ENCODE measurements at places on chromosomes 6 and 20.

DNA sequence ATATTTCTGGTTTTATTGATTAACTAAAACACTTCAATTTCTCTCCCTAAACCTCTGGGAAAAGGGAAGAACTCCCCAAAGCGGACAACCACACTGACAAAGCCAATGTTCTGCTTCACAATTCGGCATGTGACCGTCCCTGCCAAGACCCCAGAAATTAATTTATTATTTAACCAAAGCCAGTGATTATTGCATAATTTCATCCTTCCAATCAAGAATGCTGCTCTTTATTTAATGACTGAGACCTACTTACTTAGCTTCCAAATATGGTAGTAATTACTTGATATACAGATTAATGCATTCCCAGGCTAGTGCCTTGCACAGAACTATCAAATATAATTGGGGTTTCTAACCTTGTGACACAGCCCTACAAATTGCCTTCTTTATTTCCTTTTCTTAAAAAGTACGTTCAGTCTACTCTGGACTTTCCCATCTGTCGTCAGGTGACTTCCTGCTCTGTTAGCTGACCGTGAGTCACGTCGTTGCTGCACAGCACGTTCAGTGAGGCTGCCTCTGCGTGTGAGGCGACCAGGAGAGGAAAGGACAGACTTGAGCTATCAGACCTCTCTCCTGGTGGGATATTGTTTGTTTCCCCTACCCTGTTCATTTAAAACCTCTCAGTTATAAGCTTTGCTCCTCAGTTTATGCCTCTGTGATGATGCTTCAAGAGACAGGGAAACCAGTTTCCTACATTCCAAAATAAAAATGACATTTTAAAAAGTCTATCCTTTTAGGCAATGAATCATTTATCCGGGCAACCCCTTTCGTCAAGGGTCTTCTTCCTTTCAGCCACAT is 55.7 kb upstream of the TNFAIP3 start:
- DNase-seq = peak; percentile 86

DNA sequence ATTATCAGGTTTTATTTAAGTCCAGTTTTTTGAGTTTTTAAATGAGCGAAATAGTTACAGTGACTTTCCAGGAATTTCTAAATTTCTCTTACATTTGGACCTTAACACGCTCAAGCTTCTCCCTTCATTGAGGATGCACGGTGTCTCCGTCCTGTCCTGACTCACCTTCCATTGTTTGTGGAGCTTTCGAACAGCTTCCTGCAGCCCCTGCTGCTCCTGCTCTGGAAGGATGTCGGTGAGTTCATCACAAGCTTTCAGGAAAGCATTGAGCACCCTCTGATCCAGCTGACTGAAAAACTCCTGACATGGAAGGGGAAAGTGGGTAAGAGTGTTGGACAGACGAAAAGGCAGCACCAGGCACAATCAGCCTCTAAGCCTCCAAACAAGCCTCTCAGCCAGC is 183.7 kb downstream of the SYNE1 start:
- no peak for DNase-seq

DNA sequence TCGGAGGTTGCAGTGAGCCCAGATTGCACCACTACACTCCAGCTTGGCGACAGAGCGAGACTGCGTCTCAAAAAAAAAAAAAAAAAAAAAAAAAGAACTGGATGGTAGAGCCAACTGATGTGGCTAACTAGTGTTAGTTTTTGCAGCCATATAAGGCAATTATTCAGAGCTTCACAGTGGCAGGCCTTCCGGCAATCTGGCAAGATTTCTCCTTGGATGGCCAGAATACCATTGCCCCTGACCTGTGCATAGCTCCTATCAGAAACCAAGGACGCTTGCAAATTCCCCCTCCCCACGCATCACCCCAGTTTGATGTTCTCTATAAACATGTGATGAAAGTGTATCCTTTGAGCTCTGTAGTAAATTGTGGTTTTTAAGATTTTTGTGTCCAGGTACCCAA is 127.0 kb downstream of the RNF144B start:
- DNase-seq = no peak

DNA sequence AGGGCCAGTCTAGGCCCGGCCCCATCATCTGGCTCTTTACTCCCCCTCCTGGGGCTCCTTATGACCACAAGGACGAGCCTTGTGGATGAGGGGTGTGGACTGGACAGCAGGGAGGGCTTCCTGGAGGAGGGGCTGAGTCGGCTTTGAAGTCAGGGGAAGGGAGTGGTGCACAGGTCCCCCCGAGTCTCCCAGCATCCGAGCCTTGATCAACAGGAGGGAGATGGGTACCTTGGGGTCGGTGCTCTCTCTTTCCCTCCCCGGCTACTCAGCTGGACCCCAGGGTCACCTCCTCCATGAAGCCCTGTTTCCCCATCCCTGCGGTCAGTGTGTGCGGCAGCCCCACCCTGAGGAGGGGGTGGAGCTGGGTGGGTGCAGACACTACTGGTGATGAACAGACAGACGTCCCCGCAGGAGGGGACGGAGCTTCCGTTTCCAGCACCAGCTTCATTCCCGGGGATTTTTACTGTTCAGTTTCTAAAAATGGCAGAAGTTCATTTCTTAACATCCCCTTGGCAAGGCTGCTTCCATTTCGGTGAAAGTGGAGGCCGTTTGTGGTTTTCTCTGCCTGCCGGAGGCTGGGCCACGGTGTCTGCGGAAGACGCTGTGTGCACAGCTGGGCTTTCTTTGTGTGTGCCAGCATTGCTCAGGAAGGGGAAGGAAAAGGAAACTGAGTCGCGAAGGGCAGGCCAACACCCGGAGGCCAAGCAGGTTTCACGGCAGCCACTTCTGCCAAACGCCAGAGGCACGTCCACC is 19.6 kb downstream of the NTSR1 start:
- DNase-seq = peak; percentile 80

GRCh38 chr20:45911486-45912343 is at the start of gene PLTP:
Gene PLTP (minus strand): TSS chr20:45912155. CDS start chr20:45911452, 703 bp downstream.
- peak; percentile 28 for DNase-seq

GRCh38 chr20:54044156-54044555 is 26.2 kb downstream of the BCAS1 start:
- peak; percentile 68 for DNase-seq

- no peak for DNase-seq
Measured at GRCh38 chr6:98875375-98875774, 41.0 kb downstream of the POU3F2 start.

GRCh38 chr6:27370391-27370790 is 18.2 kb upstream of the ZNF391 start:
- DNase-seq = no peak

GRCh38 chr6:169848946-169849345 is 97.5 kb downstream of the ERMARD start:
- no peak for DNase-seq
